AG10803 (cell line): ENCODE measurements at places on chromosomes 12 and 14.

DNA sequence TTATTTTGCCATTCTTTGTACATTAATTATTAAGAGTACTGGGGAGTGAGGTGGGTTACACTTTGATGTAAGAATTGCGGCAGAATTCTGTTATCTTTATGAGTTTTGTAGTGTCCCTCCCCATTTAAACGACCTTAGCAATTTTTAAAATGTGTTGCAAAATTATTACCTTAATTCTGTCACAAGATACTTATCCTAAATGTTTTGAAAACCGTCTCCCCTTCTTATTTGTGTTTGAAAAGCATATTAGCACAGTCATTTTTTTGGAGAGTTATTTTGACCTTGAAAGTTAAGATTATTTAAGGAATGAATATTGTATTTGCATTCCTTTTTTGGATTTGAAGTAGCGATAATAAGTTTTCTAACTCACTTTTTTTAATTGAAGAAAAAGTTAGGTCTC, 2.2 kb downstream of the ARHGAP5 start:
- no peak for DNase-seq

DNA sequence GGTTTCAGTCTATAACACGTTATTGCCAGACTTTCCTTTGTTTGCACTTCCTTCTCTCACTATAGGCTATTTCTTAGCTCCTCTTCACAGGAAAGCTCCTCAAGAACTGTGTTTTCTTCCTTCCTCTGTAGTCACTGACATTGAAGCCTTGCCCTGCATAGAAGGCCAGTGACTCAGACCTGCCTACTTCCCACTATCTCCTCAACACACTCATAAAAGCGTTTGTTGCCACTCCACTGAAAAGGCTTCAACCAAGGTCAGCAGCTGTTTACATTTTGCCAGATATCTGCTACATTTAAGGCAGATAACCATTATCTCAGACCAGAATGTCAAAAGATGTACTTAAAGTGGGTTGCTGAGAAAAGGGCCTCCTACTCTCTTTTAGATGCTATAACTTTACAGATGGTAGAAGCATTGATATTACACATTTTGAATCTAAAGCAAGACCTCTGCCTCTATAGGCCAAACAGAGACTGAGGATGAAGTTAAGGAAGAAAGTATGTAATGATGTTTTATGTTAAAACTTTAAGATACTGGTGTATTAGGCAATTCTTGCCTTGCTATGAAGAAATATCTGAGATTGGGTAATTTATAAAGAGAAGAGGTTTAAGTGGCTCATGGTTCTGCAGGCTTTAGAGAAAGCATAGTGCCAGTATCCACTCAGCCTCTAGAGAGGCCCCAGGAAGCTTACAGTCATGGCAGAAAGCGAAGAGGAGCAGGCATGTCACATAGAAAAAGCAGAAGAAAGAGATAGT, 233.3 kb upstream of the FLRT2 start:
- DNase-seq, result peak; percentile 64

GRCh38 chr12:54356951-54357356, 7.3 kb downstream of the GPR84 start:
- no peak for DNase-seq

- DNase-seq, result peak; percentile 40
Measured at GRCh38 chr14:94313991-94314655, 9.0 kb downstream of the SERPINA6 start.

DNA sequence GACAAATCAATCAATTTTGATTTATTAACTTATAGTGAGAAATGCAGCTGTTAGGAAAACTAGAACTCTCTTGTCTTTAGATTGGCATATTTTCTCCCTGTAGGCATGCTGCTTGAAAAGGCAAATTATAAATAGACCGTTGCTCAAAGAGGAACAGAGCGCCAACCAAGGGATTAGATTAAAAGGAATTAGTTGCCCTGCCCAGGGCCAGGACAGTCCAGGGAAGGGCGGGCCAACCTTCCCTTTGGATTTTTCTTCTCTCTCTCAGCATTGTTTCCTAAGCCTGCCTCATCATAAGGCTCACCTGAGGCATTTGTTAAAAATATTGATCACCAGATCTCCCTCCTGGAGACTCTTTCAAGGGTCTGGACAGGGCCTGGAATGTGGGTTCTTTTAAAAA, 8.6 kb downstream of the CIPC start:
- no peak for DNase-seq

DNA sequence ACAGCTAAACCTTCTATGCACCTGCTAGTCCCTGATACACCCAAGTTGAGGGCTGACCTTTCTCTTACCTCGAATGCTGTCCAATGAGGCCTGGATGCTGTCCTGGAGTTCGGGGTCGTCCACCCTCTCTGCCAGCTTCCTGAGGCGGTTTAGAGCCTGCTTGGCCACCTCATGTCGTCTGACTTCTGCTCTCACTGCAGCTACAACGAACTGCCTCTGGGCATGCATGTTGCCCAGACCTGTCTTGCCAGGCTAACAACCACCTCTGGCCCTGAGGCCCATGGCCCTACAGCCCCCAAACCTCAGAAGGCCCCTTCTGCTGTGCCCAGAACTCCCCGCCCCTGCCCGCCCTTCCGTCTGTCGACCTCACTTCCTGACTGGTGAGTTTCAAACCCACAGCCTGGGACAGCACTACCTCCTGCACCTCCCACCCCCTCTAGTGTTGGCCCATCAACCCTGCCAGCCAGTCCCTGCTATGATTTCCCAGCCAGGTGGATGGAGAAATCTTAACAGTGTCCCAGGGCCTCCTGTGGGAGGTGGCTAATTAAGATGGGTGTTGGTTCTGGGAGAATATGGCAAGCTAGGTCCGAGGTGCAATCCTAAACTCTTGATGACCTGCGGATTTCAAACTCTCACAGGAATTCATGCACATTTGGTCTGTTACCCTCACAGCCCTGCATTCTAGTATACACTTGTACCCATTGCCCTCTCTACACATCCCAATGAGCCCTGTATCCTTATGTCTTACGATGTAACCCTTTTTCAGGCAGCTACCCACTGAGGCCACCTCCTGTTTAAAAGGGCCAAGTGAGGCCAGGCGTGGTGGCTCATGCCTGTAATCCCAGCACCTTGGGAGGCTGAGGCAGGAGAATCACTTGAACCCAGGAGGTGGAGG, 2.7 kb upstream of the TSPAN31 start:
- no peak for DNase-seq

- DNase-seq, result no peak
Measured at GRCh38 chr12:42141981-42142606, 2.6 kb downstream of the GXYLT1 start.

- peak; percentile 66 for DNase-seq
Measured at GRCh38 chr14:65258391-65258790, 154.1 kb upstream of the FUT8 start.

DNA sequence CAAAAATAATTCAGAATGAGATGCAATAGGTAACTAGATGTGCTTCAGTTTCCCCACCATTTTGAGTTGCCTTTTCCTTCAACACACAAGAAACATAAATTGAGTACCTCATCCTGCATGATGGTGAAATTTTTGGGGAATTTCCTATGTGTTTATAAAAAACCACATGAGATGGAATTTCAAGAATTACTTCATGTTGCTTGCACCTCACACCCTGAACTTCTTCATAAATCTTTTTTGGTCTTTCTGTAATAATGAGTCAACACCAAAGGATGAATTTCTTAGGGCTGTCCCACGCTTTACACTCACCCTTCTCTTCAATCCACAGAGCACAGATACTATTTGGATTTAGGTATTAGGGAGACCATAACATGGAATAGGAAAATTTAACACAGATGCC, 22.6 kb upstream of the LUM start:
- peak; percentile 97 for DNase-seq

- no peak for DNase-seq
Measured at GRCh38 chr12:90390947-90391346, 564.0 kb downstream of the CCER1 start.

GRCh38 chr12:54689034-54689372, 40.8 kb upstream of the DCD start:
- DNase-seq, result no peak

DNA sequence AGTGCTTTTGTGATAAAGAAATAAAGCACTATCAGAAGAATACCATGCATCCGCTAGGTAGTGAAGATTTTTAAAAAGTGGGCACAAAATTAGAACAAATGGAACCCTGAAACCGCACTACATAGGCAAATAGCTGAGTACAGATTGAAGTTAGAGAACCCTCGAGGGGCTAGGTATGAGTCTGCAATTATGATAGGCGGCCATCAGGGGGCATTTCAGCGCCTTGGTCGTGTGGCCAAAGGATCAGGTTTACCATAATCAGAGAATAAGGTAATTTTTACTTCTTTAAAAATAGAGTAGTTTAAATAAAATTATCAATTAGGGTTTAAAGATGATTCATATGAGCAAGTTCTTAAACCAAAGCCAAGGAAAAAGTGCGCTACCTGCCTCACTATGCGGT, 129.8 kb downstream of the TMX1 start:
- DNase-seq, result no peak

GRCh38 chr12:122732170-122732569, 1.5 kb upstream of the HCAR1 start:
- no peak for DNase-seq

DNA sequence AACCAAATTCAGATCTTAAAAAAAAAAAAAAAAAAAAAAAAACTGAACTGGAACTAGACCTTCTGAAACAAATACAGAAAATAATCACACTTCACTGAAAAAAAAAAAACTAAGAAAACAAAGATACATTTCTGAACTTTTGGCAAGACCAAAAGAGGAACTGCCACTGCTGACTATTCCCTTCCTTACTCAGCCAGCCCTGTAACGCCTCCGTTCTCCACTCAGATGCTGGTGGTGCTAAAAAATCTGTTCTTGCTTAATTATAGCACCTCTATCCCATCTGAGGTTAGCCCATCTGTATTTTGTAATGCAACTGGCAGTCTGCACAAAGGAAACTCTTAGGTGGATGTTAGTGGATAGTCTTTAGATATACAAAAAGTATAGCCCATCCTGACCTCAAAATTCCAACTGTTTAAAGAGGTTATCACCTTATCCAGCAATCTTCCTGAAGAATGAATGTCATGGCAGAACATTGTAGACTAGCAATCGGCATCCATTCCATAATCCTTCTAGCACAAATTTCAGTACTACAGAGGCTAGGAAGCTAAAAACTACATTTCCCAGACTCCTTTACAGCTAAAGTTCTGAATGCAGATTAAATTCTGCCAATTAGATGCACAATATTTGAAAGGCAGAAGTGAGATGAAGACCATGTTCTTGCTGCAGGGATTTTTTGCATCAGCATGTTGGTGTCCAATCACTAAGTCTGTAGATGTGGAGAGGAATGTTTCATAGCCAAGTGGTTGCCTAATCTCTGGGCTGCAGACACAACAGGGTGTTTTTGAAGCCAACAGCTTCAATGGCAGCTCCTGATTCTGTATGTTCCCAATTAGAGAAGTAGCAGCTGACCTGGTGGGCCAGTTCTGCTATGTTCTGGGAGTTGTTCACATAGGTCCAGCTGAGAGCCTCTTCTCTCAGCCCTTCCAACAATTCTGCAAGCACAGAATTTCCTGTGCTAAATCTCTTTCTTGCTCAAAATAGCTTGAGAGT, 5.7 kb downstream of the MAP3K9 start:
- no peak for DNase-seq

- peak; percentile 53 for DNase-seq
Measured at GRCh38 chr12:101746661-101747060, 7.4 kb upstream of the SYCP3 start.

- DNase-seq, result no peak
Measured at GRCh38 chr14:72545411-72546311, 348.2 kb downstream of the DPF3 start.

- DNase-seq, result peak; percentile 80
Measured at GRCh38 chr12:122421821-122422729, at the start of gene CLIP1. TSS of gene CLIP1 (minus strand) at chr12:122422669. CDS start at chr12:122380452, 42,217 bp downstream.

- DNase-seq, result peak; percentile 75
Measured at GRCh38 chr14:83425138-83425537, 1891.5 kb upstream of the SEL1L start.

- no peak for DNase-seq
Measured at GRCh38 chr12:63814146-63814772, 30.2 kb upstream of the SRGAP1 start.

- no peak for DNase-seq
Measured at GRCh38 chr12:98179151-98179550, 336.2 kb upstream of the TMPO start.

GRCh38 chr12:52082026-52082668, 2.6 kb downstream of the SMIM41 start:
- DNase-seq, result peak; percentile 86

DNA sequence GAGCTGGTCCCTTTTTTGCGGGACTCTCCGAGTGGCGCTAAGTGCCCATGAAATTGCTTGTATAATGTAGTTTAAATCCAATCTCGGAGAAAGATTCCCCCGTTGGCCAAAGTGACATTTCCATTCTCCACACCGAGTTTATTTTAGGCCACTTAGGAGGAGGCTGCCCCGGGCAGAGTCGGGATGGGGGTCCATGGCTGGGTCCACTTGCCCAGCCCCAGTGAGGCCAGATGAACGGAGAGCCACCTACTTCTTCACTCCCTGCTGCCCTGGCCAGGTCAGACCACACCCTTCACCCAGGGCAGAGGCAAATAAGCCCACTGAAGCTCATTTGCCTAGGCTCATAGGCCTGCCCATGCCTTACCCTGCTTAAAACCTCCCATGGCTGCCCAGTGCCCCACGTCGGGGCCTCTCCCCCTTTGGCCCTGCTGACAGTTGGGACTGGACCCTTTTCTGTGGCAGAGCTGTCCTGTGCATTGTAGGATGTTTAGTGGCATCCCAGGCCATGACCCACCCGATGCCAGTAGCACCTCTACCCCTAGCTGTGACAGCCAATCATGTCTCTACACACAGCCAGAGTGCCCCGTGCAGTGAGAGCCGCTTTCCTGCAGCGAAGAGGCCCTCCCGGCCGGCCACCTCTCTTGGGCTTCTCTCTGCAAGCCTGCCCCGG, 51.3 kb downstream of the FAM222A start:
- no peak for DNase-seq

DNA sequence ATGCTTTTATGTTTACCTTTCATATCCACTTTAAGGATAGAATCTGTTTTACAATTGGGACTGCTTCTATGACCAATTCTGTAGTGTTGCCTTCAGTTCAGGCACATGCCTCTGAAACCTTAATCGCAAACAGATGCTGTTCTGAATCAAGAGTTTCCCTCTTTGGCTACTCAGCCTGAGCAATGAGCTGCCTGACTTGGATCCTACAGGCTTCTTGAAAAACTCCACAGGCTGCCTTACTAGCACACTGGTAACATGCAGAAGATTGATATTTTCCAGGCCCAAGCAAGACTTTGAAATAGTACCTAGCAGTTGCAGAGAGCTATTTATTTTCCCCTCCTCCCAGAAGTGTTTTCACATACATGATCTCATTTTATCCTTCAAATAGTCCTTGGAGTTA, 34.8 kb upstream of the PMCH start:
- DNase-seq, result peak; percentile 72

GRCh38 chr12:102118874-102119273, 1.0 kb downstream of the NUP37 start:
- no peak for DNase-seq

- no peak for DNase-seq
Measured at GRCh38 chr12:102638777-102639176, 158.4 kb upstream of the IGF1 start.
